ENCODE measurements at places on chromosomes 6 and 20.
A peak's percentile ranks its signal among the peaks of the same experiment; 100 is the strongest.

- DNase-seq = peak; percentile 36
Measured at GRCh38 chr6:112579601-112580000, 232.5 kb downstream of the RFPL4B start.

DNA sequence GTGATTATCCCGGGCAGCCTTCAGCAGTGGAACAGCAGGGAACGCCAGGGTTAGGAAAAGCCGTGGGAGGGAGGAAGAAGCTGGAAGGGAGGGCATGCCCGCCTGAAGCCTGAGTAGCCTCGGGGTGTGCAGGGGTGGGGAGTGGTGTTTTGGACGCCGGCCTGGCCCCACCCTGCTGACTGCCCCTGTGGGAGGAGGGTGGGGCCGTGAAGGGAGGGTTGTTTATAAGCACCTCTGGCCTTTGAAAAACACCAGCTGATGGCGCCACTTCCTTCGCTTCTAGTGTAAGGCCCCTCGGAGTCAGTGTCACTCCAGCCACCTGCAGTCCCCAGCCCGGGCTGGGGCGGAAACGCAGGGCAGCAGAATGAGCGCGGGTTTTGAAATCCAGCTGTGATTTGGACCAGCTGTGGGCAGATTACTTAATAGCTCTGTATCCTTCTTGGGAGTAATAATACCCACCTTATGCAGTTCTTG, 52.8 kb upstream of the BMP6 start:
- no peak for DNase-seq

DNA sequence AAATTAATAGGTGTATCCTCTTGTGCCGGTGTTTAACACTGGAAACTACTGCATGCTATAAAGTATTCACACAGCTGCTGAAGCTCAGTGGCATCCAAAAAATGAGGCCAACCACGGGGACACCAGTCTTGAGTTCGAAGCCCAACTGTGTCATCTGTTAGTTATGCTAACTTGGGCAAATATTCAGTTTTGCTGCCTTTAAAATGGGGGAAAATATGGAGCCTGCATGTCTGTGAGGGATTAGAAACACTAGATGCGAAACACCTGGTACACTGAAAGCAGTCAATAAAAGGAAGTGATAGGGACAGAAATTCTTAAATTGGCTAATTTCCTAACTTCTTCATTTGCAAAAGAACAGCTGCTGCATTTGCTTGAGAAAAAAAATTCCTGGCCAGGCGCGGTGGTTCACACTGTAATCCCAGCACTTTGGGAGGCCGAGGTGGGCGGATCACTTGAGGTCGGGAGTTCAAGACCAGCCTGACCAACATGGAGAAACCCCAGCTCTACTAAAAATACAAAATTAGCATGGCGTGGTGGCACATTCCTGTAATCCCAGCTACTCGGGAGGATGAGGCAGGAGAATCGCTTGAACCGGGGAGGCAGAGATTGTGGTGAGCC, 36.6 kb upstream of the MLIP start:
- DNase-seq = no peak

DNA sequence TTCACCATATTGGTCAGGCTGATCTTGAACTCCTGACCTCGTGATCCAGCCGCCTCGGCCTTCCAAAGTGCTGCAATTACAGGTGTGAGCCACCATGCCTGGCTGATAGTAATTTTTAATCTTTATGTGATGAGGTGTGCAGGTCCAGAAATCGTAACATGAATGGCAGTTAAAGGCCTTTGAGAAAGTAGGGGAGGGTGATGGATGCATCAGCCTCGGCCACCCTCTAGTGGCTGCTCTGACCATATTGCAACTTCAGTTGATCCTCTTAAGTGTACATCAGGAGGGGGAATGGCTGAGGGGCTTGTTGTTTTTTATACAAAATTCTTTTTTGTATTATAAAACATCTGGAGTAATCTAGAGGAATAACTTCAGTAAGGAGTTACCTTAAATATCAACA, 193.0 kb downstream of the ZFAND3 start:
- peak; percentile 65 for DNase-seq

- DNase-seq = peak; percentile 19
Measured at GRCh38 chr20:33400812-33401183, 521 bp downstream of the CDK5RAP1 start.

DNA sequence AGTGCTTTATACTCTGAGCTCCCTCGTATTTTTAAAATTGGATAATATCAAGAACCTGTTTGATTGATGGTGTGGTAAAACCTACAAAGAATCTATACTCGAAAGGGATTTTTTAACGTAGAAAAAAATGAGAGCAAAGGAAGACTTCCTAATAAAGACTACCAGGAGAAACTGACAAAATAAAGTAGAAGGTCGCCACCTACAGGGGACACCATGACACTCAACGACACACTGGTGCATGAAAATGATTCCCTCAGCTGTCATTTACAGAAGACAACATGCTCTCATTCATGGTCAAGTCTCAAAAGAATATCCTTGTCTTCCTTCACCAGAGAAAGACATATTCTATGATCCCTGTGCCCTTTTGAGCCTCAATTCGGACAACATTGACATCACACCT, 10.1 kb upstream of the NHSL1 start:
- DNase-seq = peak; percentile 43

DNA sequence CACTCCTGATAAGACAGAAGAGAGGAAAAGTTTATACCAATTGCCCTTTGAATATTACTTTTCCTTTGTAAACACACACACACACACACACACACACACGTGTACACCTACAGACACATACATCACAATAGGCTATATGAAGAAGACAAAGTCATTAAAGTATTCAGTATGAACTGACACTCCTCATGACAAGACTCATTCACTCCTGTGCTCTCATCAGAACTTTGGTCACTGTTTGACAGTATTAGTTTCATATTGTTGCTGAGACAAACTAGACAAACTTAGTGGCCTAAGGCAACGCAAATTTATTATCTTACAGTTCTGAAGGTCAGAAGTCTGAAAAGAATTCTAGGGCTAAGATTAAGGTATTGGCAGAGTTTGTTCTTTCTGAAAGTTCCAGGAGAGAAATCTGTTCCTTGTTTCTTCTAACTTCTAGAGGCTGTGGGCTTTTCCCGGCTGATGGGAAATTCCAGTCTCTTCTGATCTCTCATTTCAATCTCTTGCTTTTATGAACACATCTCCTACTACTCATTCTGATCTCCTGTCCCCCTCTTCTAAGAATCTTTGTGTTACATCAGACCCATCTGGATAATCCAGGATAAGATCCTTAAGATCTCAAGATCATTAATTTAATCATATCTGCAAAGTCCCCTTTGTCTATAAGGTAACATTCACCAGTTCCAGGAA, 171.3 kb downstream of the HACE1 start:
- DNase-seq = no peak

GRCh38 chr6:44062771-44063560, 64.3 kb downstream of the MRPL14 start:
- no peak for DNase-seq

DNA sequence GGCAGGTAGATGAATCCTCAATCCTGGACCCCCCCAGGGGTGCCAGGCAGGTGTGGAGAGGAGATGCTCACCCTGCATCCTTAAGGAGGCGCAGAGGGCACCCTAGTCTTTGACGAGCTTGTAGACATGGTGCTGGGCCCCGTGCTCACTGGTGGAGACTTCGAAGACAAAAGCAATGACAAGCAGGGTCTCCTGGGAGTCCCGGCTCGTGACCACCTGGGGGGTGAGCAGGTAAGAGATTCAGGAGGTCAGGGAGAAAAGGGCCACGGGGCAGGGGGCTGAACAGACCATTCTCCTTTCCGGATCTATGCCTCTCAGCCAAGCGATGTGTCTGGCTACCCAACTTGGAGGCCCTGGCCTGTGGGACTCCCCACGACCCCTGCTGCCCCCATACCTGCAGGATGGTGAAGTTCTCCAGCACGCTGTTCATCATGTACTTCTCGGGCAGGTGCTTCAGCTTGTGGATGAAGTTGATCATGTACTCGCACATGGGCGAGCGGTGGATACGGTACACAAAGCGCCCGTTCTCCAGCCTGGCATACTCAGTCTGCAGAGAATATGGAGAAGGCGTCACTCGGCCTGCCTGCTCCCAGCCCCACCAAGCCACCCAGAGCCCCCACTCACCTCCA, 6.9 kb downstream of the RPL10A start:
- DNase-seq = no peak

DNA sequence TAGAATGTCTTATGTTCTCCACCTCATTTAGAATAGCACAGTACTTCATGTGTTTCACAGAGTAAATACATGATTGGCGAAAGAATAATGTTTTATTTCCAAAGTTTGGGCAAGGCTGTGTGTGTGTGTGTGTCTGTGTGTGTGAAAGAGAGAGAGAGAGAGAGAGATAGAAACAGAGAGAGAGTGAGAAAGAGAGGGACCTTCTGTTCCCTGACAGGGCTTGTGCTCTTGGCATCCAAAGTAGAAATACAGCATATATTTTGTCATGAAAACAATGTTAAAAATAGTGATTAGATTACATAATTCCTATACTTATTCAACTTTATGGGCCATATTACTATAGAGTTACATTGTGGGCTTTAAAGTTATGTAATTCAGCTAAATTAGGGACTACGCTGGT, 201.2 kb downstream of the KIF6 start:
- no peak for DNase-seq

GRCh38 chr6:79461205-79461604, 76.0 kb downstream of the LCA5 start:
- no peak for DNase-seq
